SK-N-MC (cell line): ENCODE measurements at places on chromosomes 3 and 15.

GRCh38 chr15:96336596-96337364, 6.3 kb downstream of the NR2F2 start:
- no peak for DNase-seq

GRCh38 chr15:93330912-93331544, 242.0 kb upstream of the RGMA start:
- DNase-seq: no peak

GRCh38 chr3:54535619-54536018, 392.2 kb downstream of the LRTM1 start:
- DNase-seq: no peak

- DNase-seq: no peak
These were observed 283.9 kb downstream of the GRM7 start for GRCh38 chr3:7144697-7145308.

- no peak for DNase-seq
These were observed 24.1 kb upstream of the RORA start for GRCh38 chr15:61253186-61253585.

DNA sequence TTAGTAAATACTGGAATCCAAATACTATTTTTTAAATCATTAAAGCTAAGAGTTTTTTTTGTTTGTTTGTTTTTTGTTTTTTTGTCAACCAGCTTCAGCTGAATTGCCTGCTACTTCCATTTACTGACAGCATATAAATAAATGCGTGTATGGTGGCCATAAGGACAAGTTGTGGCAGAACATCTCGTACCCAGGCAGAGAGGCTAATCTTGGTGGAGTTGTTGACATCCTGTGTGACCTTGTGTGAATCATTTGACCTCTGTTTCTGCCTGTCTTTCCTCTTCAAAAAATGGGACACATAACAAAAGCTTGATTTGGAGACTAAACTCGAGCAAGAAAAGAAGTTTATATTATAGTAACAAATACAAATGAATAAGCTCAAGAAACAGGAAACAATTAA, 734.2 kb downstream of the MCTP2 start:
- no peak for DNase-seq

- DNase-seq: no peak
These were observed 59.9 kb upstream of the DPH6 start for GRCh38 chr15:35605764-35606449.

- DNase-seq: no peak
These were observed 229.7 kb downstream of the NAALADL2 start for GRCh38 chr3:175088766-175089380.

DNA sequence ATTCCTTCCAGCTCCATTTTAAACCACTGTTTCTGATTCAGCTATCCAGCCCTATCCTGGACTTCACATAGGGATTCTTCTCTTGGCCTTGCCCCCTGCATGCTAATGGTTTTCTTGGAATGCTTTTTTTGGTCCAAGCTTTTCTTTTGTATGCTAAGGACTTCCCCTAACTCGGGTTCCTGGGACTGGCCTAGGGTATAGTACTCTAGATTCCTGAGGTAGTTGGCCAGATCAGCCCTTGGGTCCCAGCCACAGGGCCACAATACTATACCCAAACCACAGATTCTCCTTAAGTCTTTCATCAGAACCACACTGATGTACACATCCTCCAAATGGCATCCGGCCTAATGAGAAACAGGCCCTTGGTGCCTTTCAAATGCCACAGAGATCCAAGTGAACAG, 2.8 kb downstream of the FYCO1 start:
- no peak for DNase-seq
